ENCODE measurements at places on chromosomes 3 and 15.

DNA sequence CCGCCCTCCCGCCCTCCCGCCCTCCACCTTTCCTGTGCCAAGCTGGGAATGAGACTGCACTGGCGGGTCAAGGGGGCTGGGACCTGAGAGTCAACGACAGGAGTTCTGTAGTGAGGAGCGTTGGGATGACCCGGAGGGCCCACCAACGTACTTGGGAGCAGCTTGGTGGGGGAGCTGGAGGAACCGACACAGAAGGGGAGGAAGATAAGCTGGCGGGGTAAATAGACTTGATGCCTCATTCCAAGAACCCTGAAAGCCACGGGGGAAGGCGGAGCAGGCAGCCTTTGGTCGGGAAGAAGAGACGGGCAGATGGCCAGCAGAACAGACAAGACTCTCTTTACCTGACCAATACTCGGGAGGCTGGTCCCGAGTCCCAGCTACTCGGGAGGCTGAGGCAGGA is 277 bp downstream of the FMN1 start:
- DNase-seq = no peak

DNA sequence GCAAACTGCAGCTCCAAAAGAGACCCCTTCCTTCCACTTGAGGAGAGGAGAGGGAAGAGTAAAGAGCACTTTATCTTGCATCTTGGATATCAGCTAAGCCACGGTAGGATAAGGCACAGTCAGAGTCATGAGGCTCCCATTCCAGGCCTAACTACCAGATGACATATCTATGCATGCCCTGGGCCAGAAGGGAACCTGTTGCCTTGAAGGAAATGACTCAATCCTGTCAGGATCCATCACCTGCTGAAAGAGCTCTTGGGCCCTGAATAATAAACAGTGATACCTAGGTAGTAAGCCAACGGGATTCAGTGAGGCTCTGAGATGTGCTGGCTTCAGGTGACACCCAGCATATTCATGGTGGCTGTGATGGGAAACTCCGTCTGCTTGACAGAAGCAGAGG is 118.5 kb upstream of the EPHA3 start:
- DNase-seq = no peak

- DNase-seq = peak; percentile 2
Measured at GRCh38 chr3:70064194-70064779, 64.8 kb downstream of the SAMMSON start.

DNA sequence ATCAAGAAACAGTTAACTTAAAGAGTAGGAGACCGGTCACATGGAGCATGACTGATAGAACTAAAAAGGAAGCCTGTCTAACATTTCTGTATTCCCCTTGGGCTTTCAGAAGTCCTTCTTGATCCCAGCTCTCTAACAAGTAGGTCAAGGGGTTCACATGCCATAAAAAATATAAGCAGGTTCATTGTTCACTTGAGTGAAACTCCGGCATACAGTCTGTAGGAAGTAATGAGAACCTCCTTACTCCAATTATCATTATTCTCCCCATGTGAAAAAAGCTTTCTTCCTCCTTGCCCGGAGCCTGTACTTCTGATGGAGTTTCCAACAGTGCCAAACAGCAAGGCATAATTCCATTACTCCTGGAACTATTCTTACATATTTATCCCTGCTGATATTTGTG is 242.8 kb upstream of the CNTN4 start:
- DNase-seq = no peak

DNA sequence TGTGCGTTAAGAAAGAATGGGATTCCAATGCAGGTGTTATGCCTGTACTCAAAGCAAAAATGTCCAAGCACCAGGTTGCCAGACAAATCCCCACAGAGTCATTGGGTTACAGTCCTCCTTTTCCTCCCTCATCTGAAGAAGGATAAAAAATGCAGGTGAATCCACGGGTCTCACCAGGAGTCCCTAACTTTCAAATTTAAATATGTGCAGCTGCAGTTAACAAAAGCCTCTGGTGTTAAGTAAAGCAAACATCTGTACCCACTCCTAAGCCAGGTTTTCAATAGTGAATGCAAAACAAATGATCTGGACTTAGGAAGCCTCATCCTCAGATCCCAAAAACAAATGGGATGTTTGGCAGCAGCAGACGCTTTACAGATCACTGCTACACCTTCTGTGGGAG is 70.4 kb upstream of the SETMAR start:
- no peak for DNase-seq

GRCh38 chr15:92184142-92184541 is 209.5 kb upstream of the ST8SIA2 start:
- DNase-seq = no peak

DNA sequence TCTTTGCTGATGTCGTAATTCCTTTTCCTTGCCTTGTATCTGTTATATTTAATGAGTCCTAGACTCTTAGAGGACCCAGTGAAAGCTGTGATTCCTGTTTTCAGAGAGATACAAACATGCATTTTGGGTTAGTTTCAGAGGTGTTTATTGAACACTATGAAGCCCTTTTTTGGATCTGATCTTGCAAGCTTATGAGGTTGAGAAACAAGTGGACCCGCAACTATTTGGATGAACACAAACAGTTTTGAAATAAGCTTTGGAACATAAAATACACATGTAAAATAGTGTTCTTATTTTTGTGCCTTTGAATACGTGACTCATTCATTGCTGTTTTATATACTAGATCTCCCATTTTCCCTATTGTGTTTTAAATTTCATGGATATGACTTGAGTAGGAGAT is 33.5 kb downstream of the SNRK start:
- no peak for DNase-seq

GRCh38 chr3:195263193-195263924 is 7.6 kb downstream of the XXYLT1 start:
- DNase-seq = no peak
